ENCODE measurements at places on chromosomes 3 and 15.

DNA sequence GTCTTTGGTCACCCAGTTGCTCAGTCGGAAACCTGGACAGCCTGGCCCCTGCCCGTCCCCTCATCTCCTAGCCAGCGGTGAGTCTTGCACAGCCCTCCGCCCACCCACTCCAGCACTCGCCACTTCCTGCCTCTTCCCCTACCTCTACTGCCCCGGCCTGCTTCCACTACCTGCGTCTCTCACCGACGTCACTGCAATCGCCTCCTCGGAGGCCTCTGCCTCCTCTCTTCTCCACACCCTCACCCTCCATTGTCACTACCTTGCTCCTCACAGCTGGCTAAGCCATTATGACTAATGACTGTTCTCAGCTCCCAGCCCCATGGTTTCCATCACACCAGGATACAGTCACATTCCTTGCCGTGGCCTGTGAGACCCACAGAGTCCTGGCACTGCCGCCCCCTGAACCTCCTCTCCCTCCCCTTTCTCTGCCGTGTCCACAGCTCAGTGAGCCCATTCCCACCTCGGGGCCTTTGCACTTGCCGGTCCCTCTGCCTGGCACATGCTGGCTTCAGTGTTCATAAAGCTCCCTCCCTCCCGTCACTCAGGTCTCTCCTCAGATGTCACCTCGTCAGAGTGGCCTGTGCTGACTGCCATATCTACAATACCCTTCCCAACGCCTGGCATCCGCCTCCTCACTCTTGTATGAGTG lies 104.8 kb downstream of the FBLN2 start:
- DNase-seq, result no peak

- DNase-seq, result no peak
Measured at GRCh38 chr3:46504789-46505188, 7.0 kb downstream of the RTP3 start.

- no peak for DNase-seq
Measured at GRCh38 chr3:59862686-59863085, 812.9 kb upstream of the CFAP20DC start.

- no peak for DNase-seq
Measured at GRCh38 chr3:45186871-45187270, 39.2 kb downstream of the TMEM158 start.

- DNase-seq, result no peak
Measured at GRCh38 chr3:10228248-10228950, 19.9 kb upstream of the TATDN2 start.

DNA sequence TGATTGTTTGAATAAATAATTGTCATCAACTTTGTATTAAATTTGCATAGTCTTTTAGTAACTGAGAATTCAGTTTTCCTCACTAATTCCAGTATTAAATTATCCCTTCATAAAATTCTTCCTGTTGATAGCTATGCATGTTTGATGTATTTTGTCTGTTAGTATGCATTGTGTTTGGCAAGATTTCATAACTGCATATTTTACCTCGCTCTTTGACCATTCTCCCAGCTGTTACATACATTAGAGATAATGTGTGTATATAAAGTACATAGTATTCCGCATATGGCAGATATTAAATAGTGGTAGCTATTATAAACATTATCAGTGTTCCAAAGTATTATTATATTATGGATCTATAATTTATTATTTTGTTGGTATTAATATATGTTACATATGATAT lies 10.6 kb upstream of the NFKBIZ start:
- DNase-seq, result no peak

DNA sequence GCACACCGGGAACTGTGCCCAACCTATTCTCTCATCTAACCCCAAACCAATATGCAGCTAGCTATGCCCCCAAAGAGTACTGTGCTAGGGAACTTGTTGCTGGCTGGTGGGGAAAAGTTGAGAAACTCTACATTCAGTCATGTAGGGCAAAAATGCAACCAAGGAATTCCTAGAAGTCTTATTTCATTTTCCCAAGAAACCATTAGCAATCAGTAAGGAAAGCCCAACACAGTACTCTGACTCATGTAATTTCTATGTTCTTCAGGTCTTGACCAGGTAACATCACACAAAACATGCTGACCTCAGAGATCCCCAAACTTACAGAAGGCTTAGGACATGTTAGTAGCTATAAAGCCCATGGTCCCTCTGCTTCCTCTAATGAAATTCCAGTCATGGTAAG lies 52.1 kb downstream of the TASOR start:
- no peak for DNase-seq

DNA sequence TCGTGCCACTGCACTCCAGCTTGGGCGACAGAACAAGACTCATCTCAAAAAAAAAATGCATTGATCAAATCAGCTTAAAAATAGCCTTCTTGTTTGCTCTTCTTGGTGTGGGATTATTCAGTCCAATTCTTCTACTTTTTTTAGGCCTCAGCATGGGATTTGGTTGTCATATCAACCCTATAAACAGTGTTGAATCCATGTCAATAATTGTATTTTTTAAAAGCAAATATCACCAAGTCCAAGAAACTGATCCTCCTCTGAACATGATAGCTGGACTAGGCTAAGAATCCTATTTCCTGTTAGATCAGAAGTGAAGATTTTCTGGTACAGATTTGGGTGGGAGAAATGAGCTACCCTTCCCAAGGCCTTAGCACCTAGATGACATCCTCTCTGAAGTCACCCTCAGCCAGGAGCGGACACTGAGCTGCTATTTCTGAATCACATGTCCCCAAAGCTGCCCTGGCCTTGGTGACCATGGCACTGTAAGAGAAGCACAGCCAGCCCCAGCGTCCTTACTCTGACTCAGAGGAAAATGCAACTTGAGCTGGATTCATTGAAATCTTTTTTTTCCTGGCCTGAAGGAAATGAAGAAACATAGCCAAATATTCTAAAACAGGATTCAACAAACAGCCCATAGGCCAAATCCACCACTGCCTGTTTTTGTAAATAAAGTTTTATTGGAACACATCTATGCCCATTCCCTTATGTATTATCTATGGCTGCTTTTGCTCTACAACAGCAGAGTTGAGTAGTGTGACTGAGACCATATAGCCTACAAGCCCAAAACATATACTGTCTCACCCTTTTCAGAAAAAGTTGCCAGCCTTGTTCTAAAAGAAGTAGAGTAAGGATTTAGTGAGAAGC lies 215.9 kb upstream of the CTDSPL start:
- no peak for DNase-seq

DNA sequence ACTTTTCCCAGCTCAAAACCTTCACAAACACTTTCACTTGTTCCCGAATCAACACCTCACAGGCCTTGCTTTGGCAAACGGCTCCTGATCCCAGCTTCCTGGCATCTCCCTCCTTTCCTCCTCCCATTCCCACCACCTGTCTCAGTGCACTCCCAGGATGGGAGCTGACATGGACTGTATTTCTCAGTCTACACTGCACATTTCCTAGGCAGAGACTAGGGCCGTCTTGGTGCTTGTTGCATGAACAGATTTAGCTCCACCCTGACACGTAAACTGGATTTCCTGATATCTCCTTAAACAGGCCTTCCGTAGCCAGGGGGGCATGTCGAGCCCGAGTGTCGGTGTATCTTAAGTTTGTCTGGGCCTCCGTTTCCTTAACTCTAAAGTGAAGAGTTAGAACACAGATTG lies 790 bp upstream of the WHAMM start:
- DNase-seq, result no peak

GRCh38 chr3:21477541-21478288 lies 273.3 kb downstream of the ZNF385D start:
- peak; percentile 62 for DNase-seq

DNA sequence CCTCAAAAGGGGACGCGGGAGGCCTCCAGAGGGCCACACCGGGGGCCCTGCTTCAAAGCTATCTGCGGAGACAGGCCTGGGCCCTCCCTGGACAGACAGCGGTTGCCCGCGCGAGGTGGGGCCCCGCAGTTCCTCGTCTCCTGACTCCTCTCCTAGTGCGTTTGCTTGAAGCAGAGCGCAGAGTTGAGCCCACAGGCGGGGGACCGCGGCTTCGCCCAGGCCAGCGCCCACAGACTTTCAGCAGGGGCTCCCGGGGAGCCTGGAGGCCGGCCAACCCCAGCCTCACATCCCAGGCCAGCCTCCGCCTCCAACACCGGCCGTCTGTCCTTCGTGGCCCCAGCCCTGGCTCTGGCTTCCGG lies 540 bp upstream of the ADAMTS7 start:
- DNase-seq, result no peak

DNA sequence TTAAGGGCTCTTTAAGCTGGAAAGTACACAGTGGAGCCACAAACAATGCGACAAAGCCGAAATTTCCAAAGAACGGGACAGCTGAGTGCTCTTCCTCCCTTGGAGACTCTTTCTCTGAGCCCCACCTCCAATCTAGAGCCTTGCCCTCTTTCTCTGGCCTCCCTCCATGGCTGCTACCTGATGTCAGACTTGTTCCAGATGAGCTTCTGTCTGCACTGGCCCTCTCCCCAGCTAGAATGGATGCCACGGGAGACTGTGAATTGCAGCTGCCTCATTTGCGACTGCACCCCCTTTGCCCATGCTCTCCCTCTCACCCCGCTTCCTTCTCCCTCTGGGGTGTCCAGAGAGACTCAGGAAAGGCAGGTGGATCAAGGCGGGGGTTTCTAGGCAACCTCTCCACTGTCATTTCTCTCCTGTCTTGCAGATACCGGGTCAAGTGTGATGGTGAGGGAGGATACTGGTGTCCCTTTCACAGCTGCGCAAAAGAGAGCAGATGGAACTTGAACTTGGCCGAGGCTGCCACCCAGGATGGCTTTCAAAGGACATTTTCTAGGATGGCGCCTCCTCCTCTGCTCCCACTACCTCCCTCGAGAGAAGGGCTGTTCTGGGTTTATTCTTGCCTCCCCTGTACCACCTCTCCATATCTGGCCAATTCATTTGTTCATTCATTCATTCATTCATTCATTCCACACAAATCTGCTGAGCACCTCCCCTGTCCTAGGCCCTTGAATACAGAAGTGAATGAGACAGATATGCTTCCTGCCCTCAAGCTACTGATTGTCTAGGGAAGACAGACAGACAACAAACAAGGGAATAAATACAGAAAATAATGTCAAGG lies 12.8 kb downstream of the ATP2B2 start:
- no peak for DNase-seq

DNA sequence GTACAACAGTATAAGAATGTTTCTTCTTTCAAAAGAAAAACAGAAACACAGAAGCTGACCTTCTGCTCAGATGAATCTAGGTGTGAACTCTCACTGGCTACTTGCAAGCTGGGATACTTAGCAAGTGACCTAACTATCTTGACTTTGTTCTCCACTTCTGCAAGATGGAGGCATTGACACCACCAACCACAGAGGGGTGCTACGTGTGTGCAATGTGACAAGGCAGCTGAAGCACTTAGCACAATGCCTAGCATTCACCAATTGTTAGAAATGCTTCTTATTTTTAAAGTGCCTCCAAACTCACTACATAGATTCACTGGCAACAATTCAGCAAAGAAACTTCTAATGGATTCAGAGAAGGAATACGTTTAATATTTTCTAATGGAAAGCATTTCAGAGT lies 331.4 kb upstream of the WNT5A start:
- DNase-seq, result peak; percentile 24

- DNase-seq, result no peak
Measured at GRCh38 chr3:16912400-16913263, 27.9 kb downstream of the PLCL2 start.

DNA sequence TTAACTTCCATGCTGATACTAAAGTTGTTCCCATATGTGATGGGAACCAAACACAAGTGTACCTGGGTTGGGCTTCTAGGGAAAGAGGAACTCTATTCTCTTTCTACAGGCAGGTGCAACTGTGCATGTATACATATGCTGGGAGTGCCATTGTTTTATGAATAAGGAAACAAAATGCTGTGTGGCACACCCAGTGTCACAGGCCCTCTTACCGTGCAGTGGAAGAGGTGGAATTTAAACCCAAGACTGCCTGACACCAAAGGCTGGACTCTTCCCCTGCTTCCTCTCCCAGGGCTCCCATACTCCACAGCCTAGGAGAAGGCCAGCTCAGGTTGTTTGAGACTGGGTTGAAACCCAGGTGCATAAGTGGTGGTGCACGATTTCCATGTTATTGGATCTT lies 1.9 kb upstream of the FETUB start:
- no peak for DNase-seq

DNA sequence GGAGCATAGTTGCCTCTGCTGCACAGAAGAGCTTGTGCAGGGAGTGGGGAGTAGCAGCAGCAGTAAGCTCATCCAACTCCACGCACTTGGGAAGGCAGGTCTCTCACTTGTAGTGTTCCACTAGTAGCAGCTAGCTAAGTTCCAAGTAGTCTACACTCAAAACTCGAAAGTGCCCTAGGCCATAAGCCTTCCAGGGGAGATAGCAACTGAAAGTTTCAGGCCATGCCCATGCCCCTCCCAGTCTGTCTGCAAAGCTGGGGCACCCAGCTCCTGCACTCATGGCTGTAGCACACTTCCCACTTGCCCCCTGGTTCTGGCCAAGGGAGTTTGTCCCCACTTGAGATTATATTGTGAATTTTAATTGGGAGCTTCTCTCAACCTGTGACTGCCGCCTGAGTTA lies 57.5 kb downstream of the MFSD1 start:
- no peak for DNase-seq

- DNase-seq, result no peak
Measured at GRCh38 chr15:31373096-31373865, 46.6 kb downstream of the KLF13 start.
